ENCODE measurements at places on chromosomes 1 and 21.

GRCh38 chr1:24020470-24020869, 40.3 kb upstream of the SRSF10 start:
- no peak for DNase-seq

GRCh38 chr1:119011116-119011515, 23.0 kb upstream of the TBX15 start:
- no peak for DNase-seq

DNA sequence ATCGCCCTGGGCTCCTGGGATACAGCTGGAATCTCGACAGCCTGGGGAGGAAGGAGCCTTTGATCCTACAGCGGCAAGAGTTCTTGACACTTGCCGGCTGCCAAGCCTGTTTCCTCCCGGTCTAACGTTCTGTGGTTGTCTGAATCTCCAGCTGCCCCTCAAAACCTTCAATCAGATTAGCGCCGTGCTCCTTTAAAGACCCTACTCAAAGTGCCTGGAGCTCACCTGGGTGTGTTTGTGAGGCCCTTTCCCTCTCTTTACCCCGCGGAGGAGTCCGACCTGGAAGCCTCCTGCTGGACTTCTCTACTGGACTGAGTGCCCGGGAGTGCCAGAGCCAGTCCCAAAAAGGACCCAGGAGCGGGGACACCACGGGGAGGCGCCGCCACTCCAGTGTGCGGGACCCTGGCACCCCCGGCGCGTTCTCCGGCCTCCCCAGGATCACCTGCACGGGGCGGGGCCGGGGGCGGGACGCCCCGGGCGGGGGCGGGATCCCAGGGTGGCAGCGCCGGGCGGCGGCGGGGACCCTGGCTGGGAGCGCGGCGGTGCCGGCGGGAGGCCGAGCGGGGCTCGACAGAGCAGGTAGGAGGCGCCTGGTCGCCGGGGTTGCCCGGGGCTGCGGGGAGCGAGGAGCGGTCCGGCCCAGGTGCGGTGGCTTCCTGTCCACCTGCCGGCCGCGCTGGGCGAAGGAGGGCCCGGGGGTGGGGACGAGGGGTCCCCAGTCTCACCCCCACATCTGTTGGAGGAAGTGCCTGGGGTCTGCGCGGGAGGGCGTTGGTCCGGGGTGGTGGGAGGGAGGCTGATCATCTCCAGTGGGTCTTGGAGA, at the start of gene NCMAP:
Gene NCMAP (plus strand): TSS at position 497 of the 823 bp plus-strand sequence. CDS start 39,344 bp downstream, outside the sequence.
- DNase-seq, result no peak

DNA sequence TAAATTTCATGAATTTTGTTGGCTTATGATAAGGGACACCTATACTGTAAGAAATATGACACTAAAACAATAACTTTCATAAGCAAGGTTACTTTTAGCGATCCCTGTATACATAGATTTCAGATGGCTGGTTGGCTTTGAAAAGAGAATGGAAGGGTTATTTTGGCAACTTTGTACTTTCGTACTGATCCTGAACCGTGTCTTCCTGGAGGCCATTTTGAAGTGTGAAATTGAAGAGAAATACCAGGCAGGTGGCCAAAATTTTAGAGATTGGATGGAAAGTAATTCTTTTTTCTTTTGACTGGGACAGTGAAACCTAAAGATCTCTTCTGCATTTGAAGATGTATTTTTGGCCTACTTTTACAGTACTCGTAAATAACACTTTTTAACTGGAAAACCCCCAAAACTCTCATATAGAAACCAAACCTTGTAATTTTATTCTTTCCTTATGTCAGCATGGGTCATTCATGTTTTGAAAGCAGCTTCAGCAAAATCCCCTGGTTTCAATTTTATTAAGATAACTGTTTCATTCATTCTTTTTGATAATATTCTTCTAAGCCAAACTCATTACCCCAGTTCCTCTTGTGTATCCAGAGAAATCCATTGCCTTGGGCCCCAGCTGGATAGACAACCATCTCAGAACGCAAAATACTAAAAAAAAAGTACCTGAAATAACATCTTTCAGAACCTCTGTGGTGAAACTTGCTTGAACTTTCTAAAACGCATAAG, 38.4 kb upstream of the ZNF281 start:
- DNase-seq, result no peak

DNA sequence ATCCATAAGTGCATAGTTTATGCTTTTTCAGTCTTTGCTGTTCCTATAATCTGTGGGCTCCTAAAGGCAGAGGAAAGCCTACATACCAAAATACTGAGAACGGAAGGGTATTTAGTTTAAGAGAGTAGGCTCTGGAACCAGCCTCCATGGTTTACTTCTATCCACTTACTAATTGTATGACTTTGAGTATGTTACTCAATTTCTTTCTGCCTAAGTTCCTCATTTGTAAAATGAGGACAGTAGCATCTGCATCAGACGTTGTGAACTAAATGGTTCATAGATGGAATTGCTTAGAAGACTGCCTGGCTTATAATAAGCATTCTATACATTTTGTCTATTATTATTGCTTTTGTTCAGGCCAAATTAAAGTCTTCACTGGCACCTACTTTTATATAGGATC, 111.0 kb downstream of the NTNG1 start:
- no peak for DNase-seq

DNA sequence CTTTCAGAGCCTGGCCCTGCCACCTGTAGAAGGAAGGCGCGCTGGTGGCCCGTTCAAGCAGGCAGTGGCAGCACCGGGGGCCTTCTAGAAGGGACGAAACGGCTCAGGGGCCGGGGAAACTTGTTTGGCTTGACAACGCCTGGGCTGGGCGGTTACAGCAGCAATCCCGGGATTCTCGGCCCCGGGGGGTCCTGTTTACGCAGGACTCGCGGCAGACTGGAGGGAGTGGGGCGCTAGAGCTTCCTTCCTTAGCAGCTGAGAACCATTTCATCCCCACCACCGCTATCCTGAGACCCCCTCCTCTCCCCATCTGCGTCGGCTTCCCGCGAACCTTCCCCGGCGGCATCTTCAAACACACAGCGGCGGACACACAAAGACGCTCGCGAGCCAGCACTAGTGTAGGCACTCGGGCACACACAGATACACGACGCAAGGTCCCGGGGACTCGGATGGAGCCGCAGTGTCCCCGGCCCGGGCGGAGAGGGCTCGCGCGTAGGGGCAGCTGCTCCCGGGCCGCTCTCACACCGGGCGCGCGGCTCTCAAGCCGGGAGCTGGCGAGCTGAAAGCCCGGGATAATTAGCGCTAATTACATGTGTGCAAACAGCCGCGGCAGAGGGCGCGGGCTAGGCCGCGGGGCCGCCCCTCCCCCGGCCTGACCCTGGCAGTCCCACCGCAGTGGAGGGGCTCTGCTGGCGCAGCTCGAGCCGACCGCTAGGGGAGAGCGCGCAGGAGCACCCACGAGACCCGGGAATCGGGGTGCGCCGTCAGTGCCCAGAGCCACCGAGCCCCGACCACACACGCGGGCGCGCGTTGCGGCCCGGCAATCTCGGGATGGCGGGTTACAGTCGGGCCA, 271.4 kb downstream of the FOXD2 start:
- DNase-seq, result no peak

DNA sequence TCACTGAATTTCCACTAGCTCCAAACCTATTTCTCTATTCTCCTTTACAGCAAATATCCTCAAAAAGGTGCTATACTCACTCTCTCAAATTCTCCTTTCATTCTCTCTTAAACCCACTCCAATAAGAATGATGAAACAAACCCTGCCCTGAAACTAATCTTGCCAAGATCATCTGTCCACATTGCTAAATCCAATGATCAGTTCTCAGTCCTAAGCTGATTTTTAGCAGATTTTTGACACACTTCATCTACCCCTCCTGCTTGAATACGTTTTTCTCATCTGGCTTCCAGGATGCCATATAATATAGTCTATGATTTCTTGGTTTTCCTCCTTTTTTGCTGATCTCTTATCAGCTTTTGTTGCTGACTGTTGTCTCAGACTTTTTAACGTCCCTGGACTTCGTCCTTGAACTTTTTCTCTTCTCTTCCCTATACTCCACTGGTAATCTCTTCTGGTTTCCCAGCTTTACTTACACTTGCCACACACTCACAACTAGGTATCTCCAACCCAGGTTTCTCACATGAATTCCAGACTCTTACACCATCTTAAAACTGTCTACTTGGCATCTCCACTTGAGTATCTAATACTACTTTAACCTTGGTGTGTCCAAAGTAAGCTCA, 35.3 kb downstream of the RERE start:
- no peak for DNase-seq

DNA sequence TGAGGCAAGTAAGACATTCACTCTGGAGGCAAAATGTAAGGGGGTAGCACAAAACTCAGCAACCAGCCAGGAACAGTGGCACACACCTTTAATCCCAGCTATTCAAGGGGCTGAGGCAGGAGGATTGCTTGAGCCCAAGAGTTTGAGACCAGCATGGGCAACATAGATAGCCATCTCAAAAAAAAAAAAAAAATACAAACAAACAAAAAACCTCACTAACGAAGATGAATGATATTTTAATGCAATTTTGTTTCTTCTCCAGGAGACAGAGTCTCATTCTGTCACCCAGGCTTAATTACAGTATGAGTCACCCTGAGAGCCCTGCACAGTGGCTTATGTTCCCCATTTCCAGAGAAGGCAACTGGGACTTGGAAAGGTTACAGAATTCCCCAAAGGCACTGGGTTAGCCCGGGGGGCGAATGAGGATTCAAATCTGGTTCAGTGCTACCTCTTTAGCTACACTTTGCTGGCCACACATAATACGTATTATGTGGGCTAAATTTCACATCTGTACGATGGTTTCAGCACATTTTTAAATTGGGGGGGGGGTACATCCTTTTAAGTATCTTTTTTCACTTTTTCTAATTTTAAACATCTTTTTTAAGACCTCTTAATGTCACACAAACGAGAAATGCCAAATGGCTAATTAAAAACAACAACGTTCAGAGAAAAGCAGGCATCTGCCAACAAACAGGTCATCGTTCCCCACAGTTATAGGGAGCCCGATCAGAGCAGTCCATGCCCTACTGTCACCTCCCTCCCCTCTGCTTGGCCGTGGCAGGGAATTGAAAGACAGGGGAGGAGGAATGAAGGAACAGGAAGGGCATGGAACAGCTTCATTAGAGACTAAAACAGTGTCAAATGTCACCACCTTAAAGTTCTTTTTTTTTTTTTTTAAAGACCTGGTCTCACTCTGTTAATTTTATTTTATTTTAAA, 3.5 kb downstream of the CELA2A start:
- DNase-seq, result no peak

GRCh38 chr1:218462116-218462515, 117.0 kb downstream of the TGFB2 start:
- DNase-seq, result no peak

DNA sequence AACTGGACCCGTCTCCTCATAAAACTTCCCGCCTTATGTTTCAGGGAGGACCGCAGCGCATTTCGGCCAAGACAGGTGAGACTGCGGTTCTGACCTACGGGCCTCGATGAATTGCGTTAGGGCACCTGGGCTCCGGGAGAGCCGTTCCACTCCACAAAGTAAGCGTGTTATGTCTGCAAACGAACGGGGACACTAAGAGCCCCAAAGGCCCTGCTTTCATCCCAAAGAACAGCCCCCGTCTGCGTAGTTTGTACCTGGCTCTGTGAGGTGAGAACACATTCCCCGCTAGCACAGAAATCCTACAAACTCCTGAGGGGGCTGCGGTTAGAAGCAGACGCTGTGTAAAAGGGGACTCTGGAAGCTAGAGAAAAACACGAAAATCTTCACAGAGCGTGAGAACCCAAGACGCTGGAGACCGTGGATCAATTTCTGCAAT, 41.6 kb upstream of the PPIAL4F start:
- DNase-seq, result no peak

DNA sequence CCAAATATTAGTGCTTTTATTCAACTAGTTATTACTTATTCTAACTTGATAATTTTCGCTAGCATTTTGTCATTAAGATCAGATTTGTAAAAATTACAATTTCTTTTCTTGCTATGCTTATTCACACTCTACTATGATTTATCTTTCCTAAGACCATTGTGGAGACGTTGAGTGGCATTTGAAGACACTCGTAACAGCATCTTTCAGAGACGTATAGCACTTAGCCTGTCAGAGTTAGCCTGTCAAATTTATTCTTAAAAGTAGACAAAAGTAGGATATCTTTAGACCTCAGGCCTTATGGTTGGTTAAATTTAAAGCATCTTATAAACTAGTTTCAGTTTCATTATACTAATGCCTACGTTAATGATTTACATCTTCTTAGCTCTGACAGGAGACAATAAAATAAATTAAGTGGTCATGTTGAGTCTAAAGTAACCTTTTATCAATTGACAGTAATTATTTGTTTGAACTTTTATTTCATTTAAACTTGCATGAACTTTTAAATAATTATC, 1410.1 kb downstream of the MRPL39 start:
- no peak for DNase-seq

GRCh38 chr1:14539953-14540563, 58.4 kb upstream of the KAZN start:
- DNase-seq, result no peak

DNA sequence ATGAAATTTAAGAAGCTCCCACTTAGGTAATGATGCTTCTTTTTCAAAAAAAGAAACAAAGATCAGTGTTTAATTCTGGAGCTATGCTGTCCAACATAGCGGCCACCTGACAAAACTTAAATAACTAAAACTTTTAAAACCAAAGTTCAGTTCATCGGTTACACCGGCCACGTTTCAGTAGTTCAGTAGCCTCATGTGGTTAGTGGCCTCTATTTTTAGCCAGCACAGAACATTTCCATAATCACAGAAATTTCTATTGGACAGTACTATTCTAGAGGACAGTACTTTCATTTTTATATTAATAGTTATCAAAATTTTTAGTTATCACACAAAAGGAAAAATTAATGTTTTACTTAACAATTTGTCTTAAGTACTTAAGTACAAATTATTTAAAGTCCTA, 141.0 kb downstream of the USP25 start:
- no peak for DNase-seq

GRCh38 chr1:202011994-202012393, 1.6 kb downstream of the ELF3 start:
- no peak for DNase-seq

DNA sequence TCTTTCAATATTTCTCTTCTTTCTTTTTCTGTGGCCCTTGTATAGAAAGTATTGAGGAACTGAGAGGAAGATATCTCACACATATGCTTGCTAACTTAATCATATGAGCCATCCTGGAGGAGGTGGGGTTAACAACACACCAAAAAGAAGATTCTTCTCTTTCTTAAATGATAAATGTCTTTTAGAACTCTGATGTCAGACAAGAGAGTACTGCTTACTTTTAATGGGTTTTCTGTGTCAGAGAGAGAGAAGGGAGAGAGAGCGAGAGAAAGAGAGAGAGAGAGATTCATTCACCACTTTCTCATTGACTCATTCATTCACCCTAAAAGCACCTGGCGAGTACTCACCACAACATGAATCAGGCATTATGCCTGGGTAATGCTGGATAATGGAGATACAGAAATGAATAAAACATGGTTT, 250.3 kb upstream of the SGIP1 start:
- DNase-seq, result no peak

GRCh38 chr1:39269349-39269748, 64.9 kb downstream of the MACF1 start:
- DNase-seq, result no peak

- no peak for DNase-seq
Measured at GRCh38 chr1:167966050-167966449, 29.2 kb upstream of the MPC2 start.

GRCh38 chr21:43624339-43624738, 34.9 kb downstream of the HSF2BP start:
- no peak for DNase-seq

- no peak for DNase-seq
Measured at GRCh38 chr1:12541274-12542137, 76.5 kb downstream of the DHRS3 start.

GRCh38 chr21:36479415-36480402, at the start of gene CLDN14:
CLDN14 (minus strand) TSS chr21:36480122; CDS start chr21:36461695, 18,427 bp downstream.
- no peak for DNase-seq

Data from stimulated activated CD8-positive, alpha-beta memory T cell treated with anti-CD3 and anti-CD28 coated beads, Interleukin-15, amount 100 ng/mL, for 24 hours (primary cell).